ENCODE measurements at places on chromosomes 5 and 9.

DNA sequence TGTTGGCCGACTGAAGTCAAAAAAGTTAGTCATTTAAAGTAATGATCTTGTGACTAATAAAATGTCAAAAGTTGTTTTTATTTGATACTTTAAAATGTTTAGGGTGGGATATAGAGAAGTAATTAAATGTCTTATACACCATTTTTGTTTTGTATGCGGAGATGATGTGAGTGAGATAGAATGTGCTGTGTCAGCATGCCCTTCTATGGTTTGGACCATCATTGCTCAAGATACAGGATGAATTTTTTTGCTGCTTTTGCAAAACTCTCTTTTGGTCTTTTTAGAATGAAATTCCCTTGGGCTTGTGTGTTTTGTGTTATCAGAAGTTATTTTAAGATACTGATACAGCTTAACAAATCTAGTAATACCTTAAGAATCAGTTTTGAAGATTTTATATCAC lies 12.5 kb downstream of the SRFBP1 start:
- peak; percentile 32 for DNase-seq

DNA sequence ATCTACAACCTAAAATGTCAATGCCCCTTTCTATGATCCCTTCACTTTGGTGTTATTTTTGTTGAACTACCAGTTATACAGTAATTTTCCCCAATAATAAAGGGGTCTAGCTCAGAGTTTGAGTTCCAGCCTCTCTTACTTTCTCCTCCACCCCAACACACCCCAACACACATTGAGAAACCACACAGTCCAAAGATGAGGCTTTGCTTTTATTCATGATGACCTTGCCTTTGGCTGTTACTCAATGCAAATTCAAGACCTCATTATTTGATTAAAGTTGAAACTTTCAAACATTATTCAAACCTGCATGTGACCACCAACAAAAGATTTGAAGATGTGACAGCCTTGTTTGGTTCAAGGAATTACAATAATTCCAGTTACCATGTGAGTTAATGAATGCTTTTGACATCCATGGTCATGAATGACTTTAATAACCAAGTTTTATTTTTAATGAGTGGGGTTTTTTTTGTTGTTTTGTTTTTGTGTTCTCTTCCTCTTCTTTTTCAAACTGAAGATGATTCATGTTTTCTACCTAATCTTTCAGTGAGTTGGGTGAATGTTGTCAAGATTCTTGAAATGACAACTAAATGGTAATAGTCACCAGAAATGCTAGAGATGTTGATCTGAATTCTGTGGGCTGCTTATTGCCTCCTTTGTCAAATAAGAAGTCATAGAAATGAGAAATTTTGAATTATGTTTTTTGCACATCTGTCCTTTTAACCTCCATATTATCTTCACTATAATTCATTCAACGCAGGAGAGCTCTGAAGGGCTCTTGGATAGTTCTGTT lies 106.0 kb downstream of the HACD4 start:
- DNase-seq = no peak

GRCh38 chr5:68661237-68661636 lies 432.6 kb upstream of the SLC30A5 start:
- DNase-seq = peak; percentile 13

GRCh38 chr5:5100635-5101034 lies 39.5 kb upstream of the ADAMTS16 start:
- no peak for DNase-seq

DNA sequence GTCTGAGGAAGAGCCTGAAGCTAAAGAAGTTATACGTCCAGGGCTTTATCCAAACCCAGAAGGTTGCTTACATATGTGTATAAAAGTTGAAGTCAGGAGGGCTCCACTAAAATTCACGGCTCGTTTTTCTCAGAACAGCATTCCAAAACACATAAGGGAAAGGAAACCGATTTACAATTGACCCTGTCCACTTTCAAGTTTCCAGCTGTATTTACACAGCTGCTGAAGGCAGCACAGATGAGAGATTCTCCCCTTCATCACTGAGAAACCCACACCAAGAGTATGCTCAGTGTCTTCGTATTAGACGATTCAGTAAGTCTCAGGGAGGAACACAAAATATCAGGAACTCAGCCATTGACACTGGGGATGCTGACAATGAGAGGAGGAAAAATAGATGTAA lies 5.9 kb upstream of the NREP start:
- peak; percentile 9 for DNase-seq

DNA sequence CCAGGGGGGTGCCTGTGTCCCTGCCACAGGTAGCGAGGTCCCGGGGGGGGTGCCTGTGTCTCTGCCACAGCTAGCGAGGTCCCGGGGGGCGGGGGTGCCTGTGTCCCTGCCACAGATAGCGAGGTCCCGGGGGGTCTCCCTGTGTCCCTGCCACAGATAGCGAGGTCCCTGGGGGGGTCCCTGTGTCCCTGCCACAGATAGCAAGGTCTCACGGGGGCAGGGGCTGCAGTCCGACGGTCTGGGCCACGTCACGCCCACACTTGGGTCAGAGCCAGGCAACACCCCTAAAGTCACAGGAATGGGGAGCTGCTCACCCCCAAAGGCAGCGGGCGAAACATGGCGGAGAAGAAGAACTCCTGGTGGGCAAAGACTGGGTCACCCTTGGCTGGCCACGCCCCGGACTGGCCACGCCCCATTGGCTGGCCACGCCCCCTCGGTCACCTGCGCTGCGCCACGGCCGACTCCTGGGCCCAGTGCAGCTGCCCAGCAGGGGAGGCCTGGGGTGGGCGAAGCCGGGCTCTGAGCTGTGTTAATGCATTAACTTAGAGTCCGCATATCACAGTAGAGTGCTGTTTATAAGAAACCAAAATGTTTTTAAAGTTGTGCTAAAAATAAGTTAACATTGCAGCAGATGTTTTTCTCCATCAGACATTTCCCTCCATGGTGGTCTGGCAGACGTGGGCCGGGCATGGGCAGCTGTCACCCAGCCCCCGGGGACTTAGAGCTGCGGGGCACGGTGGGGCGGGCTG lies 7.0 kb downstream of the NOXA1 start:
- DNase-seq = no peak

DNA sequence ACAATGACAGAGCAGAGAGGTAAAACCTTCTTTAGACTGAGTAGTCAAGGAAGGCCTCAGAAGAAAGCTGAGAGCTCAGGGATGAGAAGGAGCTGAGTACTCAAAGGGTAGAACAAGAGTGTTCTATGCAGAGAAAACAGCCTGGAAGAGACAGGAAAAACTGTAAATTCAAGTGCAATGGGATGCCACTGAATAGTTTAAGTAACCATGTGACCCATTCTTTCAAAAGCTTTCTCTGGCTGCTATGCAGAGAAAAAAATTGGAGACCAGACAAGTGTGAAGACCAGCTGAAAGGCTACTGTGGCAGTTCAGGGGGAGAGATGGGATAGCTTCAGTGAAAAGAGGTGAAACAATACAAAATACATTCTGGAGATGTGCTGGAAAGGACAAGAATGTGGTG lies 61.3 kb upstream of the RNF38 start:
- no peak for DNase-seq

DNA sequence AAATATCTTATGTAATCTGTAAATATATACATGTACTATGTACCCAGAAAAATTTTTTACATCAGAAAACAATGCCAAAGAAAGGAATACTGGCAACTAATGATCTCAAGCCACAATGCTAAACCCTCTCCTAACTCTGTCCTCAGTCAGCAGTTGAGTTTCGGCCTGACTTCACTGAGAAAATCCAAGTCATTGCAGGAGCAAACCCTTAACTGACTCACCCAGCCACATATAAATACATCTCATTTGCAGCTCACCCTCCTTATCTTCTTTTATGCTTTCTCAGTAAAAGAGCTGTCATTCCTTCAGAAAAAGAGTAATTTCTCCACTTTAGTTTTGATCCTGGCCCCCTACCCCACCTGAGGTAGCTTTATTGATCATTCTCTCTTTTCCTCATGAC lies 46.1 kb upstream of the TMED7 start:
- no peak for DNase-seq

DNA sequence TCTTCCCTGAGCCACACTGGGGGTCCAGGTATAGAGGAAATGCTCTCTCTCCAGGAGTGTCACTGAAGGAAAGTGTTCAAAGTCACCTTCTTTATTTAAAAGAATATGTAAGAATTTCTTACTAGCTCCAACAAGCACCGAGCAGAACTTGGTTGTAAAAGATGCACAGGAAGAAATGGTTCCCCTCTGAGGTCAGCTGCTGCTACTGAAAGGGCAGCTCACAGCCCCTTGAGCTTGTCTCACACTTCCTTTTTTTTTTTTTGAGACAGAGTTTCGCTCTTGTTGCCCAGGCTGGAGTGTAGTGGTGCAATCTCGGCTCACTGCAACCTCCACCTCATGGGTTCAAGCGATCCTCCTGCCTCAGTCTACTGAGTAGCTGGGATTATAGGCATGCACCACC lies 77.2 kb downstream of the PRRT1B start:
- no peak for DNase-seq

- no peak for DNase-seq
Observed at GRCh38 chr9:107486674-107487520, 2.7 kb downstream of the KLF4 start.

GRCh38 chr5:143205883-143206195 lies 197.6 kb downstream of the NR3C1 start:
- DNase-seq = no peak

- peak; percentile 14 for DNase-seq
Observed at GRCh38 chr9:115849679-115850412, 303.7 kb upstream of the PAPPA start.

GRCh38 chr5:127599847-127600246 lies 49.0 kb upstream of the CTXN3 start:
- no peak for DNase-seq

Data from fibroblast of skin of back (primary cell).